PC-9 (cell line): ENCODE measurements at places on chromosomes 6 and 20. TPM values are rescaled to one million over a fixed set of nuclear protein-coding genes. Genes with fewer than 3 reads are reported as not detected.

DNA sequence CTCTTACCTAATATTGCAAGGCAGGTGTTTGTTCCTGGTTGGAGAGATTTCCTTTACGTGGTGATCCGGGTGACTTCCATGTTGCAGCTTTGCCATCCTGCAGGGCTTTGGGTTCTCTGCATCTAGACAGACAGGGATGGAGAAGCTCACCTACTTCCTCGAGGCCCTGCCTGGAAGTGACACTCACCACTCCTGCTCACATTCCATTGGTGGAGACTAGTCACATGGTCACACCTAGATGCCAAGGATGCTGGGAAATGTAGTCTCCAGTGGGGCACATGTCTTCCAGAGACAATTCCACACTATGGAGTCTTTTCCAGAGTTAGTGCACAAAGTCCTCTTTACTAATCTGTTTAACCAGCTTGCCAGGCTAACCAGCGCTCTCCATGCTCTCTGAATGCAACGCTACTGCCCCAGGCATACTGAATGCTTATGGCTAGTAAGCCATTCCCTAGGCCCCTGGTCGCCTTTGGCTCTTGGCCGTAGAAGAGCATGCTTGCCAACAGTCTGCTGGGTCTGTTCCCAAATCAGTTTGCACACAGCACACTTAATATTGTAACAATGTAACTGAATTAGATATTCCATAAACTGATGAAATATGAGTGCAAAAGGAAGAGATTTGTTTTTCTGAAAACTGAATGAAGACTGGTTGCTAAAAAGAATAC is 6.7 kb upstream of the KCNK15 start:
- DNase-seq = peak; percentile 57
- no peak overlapping the region for H3K27ac ChIP-seq
- H3K27me3 ChIP-seq = peaks cover 33% of the 10 kb centered on the region; the same call in 1 of the 2 replicates
- no peaks in the 10 kb centered on the region for H3K36me3 ChIP-seq

DNA sequence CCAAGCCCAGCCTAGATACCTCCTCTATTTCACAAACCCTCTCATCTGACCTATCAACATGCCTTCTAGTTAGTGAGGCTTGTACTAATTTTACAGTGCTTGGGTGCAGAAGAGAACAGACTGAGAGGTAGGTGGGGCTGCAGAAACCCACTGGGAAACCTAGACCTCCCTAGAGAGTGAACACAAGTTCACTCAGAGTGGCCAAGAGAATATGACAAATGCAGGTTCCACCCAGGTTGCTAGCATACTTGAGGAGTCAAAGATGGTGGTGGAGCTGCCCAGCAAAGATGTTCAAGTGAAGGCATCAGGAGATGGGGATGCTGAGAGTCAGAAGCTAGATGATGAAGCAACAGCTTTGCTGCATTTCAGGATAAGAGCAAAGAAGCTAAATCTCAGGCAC is 337.0 kb downstream of the PTPRT start:
- no peaks in the 10 kb centered on the region for H3K4me1 ChIP-seq
- no peak overlapping the region for H3K4me3 ChIP-seq
- no peak overlapping the region for H3K27ac ChIP-seq
- no peaks in the 10 kb centered on the region for H3K36me3 ChIP-seq
- DNase-seq = no peak

GRCh38 chr6:159941286-159942113 is 27.4 kb upstream of the IGF2R start:
- no peaks in the 10 kb centered on the region for H3K36me3 ChIP-seq
- peaks cover 35% of the 10 kb centered on the region for H3K27me3 ChIP-seq
- no peak overlapping the region for H3K4me3 ChIP-seq
- H3K27ac ChIP-seq = no peak overlapping the region
- DNase-seq = no peak
- H3K4me1 ChIP-seq = no peaks in the 10 kb centered on the region

DNA sequence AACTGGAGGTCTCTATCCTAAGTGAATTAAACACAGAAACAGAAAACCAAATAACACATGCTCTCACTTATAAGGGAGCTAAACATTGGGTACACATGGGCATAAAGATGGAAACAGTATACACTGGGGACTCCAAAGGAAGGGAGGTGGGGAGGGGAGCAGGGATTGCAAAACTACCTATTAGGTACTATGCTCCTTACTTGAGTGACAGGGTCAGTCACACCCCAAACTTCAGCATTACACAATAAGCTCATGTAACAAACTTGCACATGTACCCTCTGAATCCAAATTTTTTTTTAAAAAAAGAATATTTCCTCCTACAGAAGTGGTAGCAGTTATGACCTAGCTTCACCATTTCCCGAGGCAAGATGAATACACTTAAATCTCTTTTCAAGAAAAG is 49.5 kb upstream of the MYLIP start:
- DNase-seq = no peak
- no peak overlapping the region for H3K4me3 ChIP-seq
- H3K36me3 ChIP-seq = no peaks in the 10 kb centered on the region

GRCh38 chr6:56961151-56961550 is 6.2 kb downstream of the BEND6 start:
- H3K27ac ChIP-seq = no peak overlapping the region
- no peak for DNase-seq
- H3K4me1 ChIP-seq = peaks cover 27% of the 10 kb centered on the region
- no peak overlapping the region for H3K4me3 ChIP-seq

Gene CCM2L
- 0.31 and 0.35 TPM in 2 replicates for total RNA-seq

Gene LAMP5
- total RNA-seq = not detected in 2 replicates

- no peak overlapping the region for H3K27ac ChIP-seq
- no peak for DNase-seq
- H3K4me3 ChIP-seq = no peak overlapping the region
Observed at GRCh38 chr20:54078296-54078984, 8.0 kb upstream of the BCAS1 start.

DNA sequence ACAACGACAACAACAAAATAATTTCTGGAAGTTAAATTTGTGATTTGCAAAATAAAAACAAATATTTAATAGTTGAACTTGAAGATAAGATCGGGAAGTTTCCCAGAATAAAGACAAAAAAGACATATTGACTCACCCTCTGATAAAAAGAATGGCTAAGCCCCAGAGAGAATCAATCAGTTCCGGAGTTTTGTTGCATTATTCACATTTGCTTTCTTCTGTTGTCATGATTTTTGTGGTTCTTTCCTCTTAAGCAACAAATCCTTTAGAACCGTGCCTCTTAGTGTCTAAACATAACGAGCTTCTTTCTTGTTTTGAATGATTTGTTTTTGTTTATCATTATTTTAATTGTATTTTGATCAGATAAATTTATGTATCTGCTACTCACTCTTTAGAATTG is 337.7 kb upstream of the PRND start:
- no peaks in the 10 kb centered on the region for H3K4me1 ChIP-seq
- no peak for DNase-seq
- no peak overlapping the region for H3K27ac ChIP-seq
- H3K4me3 ChIP-seq = no peak overlapping the region

Gene SUPT3H
- total RNA-seq = 9.0 and 9.2 TPM in 2 replicates

GRCh38 chr6:17225767-17226630 is 55.2 kb upstream of the RBM24 start:
- H3K27ac ChIP-seq = no peak overlapping the region
- no peak overlapping the region for H3K4me3 ChIP-seq
- H3K36me3 ChIP-seq = no peaks in the 10 kb centered on the region

Gene HS3ST5
- 0.09 and 0.30 TPM in 2 replicates for total RNA-seq

GRCh38 chr6:25156123-25156522 is 123.1 kb upstream of the CARMIL1 start:
- no peaks in the 10 kb centered on the region for H3K4me1 ChIP-seq
- no peaks in the 10 kb centered on the region for H3K27me3 ChIP-seq
- no peak overlapping the region for H3K4me3 ChIP-seq
- no peaks in the 10 kb centered on the region for H3K36me3 ChIP-seq
- DNase-seq = no peak
- no peak overlapping the region for H3K27ac ChIP-seq

Gene TPX2
- 140 and 164 TPM in 2 replicates for total RNA-seq

Gene SLPI
- total RNA-seq = 55.1 and 111 TPM in 2 replicates

Gene SLC22A23
- total RNA-seq = 13.5 and 16.3 TPM in 2 replicates

Gene HLA-DOB
- 3.4 and 4.3 TPM in 2 replicates for total RNA-seq

DNA sequence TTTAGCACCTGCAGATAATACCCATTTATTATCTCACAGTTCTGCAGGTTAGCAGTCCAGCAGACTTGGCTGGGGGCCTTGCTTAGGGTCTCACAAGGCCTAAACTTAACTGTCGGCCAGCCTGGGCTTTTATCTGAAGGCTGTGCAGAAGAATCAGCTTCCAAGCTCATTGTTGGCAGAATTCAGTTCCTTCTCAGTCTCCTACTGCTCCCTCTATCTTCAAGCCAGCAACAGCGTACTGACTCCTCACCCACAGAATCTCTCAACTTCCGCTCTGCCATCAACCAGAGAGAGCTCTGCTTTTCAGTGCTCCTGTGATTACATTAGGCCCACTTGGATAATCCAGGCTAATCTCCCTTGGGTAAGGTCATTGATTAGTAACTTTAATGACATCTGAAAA is 30.2 kb upstream of the NHSL1 start:
- no peaks in the 10 kb centered on the region for H3K27me3 ChIP-seq
- no peak overlapping the region for H3K27ac ChIP-seq
- H3K4me1 ChIP-seq = no peaks in the 10 kb centered on the region
- no peak overlapping the region for H3K4me3 ChIP-seq
- DNase-seq = no peak

Gene DSTN
- total RNA-seq = 296 and 366 TPM in 2 replicates

Gene PRPH2
- total RNA-seq = not detected in 2 replicates

Gene FAM209B
- not detected in 2 replicates for total RNA-seq

Gene PAK5
- not detected in 2 replicates for total RNA-seq

DNA sequence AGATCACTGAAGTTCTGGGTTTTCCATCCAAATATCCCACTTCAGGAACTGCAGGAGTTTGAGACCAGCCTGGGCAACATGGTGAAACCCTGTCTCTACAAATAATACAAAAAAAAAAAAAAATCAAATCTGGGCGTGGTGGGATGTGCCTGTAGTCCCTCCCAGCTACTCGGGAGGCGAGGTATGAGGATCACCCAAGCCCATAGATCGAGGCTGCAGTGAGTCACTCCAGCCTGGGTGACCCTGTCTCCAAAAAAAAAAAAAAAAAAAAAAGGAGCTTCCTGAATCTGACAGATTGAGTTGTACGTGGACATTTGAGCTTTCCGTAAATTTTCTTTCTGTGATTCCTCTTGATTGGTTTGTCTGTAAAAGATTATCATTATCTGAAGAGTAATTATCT is 55.6 kb downstream of the TULP4 start:
- H3K27ac ChIP-seq = no peak overlapping the region
- no peaks in the 10 kb centered on the region for H3K4me1 ChIP-seq
- no peak for DNase-seq
- H3K36me3 ChIP-seq = no peaks in the 10 kb centered on the region
- no peak overlapping the region for H3K4me3 ChIP-seq

DNA sequence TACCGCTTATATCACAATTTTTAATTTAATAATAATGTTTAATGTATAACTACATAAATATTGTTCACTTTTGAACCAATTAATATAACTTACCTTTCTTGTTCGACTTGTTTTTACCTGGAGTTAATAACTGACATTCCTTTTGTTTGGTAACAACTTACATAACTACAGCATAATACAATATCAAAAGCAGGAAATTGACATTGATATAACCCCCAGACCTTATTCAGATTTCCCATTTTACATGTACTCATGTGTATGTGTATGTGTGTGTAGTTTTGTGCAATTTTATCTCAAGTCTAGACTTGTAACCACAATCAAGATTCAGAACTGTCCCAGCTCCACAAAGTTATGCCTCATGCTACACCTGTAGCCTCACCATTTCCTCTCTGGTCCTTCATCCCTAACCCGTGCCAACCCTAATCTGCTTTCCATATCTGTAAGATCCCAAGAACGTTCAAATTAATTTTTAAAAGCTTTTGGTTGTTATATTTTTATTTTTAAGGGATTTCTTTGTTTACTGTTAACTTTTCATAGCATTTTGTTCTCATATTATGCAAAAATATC is 190.6 kb downstream of the MANEA start:
- peak; percentile 55 for DNase-seq
- no peaks in the 10 kb centered on the region for H3K27me3 ChIP-seq
- H3K4me3 ChIP-seq = no peak overlapping the region
- no peak overlapping the region for H3K27ac ChIP-seq
- no peaks in the 10 kb centered on the region for H3K36me3 ChIP-seq

DNA sequence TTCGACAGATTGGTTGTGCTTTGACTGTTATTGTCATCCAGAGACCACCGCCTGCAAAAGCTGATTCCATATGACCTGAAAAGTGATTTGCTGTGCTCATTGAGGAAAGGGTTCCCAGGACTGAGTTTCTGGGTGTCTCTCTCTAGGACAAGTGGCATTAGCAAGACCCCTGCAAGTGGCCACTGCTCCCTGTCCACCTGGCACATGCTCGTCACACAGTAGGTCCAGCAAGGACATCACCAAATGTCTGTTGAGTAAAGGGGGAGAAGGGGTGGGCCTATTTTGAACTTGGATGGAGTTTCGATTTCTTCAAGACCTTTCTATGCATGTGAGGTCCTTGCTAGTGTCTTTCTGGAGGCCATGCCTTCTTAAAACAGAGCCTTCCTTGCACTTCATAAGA is 48.9 kb upstream of the IYD start:
- DNase-seq = no peak

DNA sequence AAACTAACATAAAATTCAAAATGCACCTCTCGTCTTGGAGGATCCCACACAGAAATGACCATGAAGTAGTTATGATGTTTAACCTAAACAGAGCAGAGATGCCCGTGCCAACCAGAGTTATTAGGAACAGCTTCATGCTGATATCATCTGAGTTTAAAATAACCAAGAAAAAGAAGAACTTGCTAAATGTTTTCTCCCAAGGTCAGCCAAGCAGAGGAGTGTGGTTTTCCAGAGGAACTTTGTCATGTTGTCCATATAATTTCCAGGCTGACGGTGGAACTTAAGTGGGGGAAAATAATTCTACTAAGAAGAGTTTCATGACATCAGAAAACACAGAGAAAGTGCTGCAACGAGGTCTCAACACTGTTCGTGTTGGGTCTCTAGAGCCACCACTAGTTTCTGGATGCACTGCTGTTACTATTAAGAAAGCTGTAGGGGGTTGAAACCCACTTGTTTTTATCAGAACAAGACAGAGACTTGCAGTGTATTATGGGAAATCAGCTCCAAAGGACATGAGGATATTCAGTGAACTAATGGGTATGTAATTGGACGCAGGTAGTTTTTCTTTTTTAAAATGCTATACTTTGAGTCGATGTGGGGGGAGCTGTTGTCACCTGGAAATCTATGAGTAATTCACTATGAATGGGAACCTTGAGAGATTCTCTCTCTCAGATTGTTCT is 5.2 kb downstream of the AGPAT4 start:
- no peak for DNase-seq
- no peak overlapping the region for H3K4me3 ChIP-seq
- no peaks in the 10 kb centered on the region for H3K36me3 ChIP-seq
- no peaks in the 10 kb centered on the region for H3K4me1 ChIP-seq

Gene VSTM2L
- total RNA-seq = 1.4 and 2.3 TPM in 2 replicates

- no peaks in the 10 kb centered on the region for H3K4me1 ChIP-seq
- no peak for DNase-seq
- H3K36me3 ChIP-seq = no peaks in the 10 kb centered on the region
Observed at GRCh38 chr6:88422831-88423230, 256.7 kb upstream of the CNR1 start.

- H3K4me1 ChIP-seq = 0 out of 2 replicates have a peak, but pooled peaks cover 4% of the 10 kb centered on the region
- H3K4me3 ChIP-seq = no peak overlapping the region
- H3K27me3 ChIP-seq = no peaks in the 10 kb centered on the region
- H3K36me3 ChIP-seq = no peaks in the 10 kb centered on the region
- peak; percentile 51 for DNase-seq
- no peak overlapping the region for H3K27ac ChIP-seq
Observed at GRCh38 chr20:59961423-59961822, 3.2 kb downstream of the CDH26 start.

Gene OXT
- not detected in 2 replicates for total RNA-seq
